Right lung (tissue), 10 donors: ENCODE measurements at places on chromosomes 16 and 17. TPM values are rescaled to one million over a fixed set of nuclear protein-coding genes. Genes with fewer than 3 reads are reported as not detected.

The RMI2 gene
- polyA plus RNA-seq = 26.6 TPM

DNA sequence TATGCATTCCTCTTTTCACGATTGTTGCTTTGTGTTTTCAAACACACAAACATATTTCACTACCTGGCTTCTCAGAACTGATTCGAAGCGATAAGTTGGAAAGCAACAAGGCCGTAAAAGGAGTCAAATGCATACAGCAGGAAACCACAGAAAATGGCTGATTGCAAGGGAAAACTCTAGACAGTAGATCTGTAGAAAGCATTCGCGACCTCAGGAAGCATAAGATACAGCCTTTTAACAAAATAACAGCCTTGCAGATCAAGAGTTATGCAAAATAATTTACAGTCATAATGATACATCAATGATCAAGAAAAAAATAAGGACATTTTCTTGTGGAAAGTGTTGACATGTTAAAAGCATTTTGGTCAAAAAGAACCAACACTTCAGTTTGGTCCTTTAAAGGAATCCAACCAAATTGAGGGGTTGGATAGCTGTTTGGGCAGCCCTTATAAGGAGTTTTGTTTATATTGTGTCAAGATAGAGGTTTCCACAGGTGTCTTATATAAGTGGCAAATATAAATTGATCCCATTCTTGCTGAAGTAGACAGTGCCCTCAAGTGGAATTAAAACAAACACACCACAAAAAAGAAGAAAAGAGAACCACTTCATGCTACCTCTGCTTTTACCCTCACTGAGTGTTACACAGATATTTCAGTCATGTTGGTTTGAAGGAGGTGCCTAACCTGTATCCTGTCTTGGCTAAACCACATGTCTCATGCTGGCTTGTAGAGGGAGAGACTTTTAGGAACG is 5.5 kb downstream of the CYLD start:
- DNase-seq = no peak

DNA sequence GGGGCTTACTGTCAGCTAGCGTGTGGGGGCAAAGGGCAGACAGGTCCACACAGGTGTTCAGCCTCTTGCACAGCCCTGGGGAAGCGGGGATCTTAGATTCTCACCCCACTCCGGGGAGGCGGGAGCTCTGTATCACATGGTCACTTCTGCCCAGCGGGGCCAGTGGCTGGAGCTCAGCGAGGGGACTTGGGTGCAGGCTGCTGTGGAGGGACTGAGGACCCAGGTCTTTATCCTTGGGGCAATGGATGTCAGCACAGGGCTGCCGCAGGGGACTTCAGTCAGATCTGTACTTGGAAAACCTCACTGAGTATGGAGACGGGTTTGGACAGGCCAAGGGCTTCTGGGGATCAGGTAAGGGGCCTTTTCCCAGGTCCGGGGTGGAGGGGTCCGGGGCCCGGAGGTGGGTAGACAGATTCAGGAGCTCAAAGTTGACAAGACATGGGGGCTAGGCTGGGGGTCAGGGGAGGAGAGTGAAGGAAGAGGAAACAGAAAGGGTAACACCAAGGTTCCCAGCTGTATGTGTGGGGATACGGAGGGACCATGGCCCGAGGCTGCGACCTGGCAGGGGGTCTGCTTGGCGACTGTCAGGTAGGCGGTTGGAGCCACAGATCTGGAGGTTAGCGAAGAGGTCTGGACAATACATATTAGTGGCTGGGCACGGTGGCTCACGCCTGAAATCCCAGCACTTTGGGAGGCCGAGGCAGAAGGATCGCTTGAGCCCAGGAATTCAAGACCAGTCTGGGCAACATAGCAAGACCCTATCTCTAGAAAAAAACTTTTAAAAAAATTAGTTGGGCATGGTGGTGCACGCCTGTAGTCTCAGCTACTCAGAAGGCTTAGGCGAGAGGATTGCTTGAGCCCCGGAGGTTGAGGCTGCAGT is 15.1 kb upstream of the BAIAP2 start:
- no peak for DNase-seq

GRCh38 chr16:87186446-87186845 is 130.7 kb downstream of the C16orf95 start:
- DNase-seq = no peak

The KRT33A gene
- not detected for polyA plus RNA-seq

- DNase-seq = no peak
Measured at GRCh38 chr17:47305302-47305923, 18.3 kb upstream of the EFCAB13 start.

GRCh38 chr17:65294181-65294719 is 157.1 kb downstream of the RGS9 start:
- peak; percentile 56 for DNase-seq
